Cardiac septum (tissue), 1 donor: ENCODE measurements at places on chromosomes 1 and 21.

DNA sequence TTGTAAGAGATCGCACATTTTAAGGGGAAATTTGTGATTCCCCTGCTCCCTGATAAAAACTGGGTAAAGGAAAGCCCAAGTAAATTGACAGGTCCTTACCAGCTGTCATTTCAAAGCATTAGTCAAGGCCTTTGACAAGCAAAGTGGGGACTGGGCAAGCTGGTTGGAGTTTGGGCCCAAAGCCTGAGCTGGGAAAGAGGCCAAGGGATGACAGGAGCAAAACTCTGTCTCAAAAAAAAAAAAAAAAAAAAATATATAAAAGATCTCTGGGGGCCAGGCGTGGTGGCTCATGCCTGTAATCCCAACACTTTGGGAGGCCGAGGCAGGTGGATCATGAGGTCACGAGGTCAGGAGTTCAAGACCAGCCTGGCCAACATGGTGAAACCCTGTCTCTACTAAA is 36.9 kb downstream of the SLC2A1 start:
- DNase-seq: no peak

GRCh38 chr1:38766125-38766524 is 93.4 kb downstream of the RRAGC start:
- DNase-seq: no peak

DNA sequence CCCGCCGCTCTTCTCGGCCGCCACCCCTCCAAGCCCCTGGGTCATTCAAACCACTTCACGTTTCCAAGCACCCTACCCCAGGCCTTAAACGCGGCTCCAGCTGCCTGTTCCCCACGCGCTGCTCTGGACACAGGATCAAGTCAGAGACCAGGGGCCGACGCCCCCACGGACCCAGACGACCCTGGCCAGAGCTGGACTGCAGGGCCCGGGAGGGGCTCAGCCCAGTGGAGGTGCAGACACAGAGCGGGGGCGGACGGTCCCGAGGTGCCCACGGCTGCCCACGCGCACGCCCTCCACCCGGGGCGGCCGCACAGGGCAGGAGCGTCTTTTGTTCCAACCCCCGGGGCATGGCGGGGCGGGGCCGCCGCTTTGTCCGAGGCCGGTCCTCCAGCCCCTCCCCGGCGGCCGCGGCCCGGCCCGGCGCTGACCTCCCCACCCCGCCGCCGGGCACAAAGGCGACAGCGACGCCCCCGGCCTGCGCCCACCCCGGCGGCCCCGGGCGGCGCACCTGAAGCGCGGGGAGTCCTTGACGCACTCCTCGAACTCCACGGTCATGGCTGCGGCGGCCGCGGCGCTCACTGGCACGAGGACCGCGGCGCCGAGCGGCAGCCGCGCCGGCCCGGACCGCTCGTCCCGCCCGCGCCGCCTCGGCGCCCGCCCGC is 338 bp downstream of the ACAP3 start:
- DNase-seq: no peak

DNA sequence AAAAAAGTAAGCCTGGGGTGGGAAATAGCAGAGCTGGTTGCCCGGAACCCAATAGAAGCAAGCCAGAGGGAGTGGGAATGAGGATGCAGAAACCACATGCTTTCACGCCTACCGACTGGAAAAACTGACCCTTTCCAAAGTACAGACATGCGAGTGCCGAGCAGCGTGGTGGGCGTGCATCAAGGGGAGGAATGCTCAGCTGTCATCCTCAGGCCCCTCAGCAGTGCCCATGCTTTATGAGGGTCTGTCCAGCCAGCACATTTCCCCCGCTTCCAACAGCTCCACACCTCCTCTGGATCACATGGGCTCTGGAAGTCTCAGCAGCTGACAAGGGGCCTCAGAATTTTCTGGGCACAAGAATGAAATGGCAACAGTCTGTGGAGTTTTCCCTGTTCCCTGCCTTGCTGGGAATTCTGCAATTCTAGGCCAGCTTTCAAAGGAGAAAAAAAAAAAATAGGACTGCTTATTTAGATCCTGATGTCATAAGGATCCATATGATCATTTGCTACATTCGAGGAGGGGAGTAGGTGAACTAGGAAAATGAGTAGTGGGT is 19.1 kb upstream of the IKBKE start:
- no peak for DNase-seq

GRCh38 chr1:12067900-12068821 is 5.1 kb downstream of the TNFRSF8 start:
- no peak for DNase-seq

GRCh38 chr1:7207875-7208646 is 422.8 kb downstream of the CAMTA1 start:
- DNase-seq: no peak

- DNase-seq: no peak
Observed at GRCh38 chr1:84715342-84716019, 25.2 kb upstream of the SSX2IP start.

DNA sequence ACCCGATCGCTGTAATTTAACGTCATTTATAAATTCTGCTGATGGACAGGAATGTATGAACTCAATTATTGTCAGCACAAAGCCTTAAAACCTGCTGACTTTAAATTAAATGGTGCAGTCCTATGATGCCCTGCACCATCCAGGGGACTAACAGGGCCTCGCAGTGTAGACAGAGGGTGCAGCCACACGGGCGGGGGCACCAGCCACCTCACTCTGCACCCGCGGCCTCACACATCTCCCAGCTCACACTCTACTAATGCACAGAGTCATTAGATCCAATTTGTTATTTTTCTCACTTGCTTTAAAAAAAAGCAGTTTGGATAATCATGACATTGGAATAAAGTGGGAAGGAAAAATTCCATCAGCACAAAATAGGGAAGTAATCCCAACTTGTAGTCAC is 49.7 kb downstream of the PROX1 start:
- peak; percentile 69 for DNase-seq

DNA sequence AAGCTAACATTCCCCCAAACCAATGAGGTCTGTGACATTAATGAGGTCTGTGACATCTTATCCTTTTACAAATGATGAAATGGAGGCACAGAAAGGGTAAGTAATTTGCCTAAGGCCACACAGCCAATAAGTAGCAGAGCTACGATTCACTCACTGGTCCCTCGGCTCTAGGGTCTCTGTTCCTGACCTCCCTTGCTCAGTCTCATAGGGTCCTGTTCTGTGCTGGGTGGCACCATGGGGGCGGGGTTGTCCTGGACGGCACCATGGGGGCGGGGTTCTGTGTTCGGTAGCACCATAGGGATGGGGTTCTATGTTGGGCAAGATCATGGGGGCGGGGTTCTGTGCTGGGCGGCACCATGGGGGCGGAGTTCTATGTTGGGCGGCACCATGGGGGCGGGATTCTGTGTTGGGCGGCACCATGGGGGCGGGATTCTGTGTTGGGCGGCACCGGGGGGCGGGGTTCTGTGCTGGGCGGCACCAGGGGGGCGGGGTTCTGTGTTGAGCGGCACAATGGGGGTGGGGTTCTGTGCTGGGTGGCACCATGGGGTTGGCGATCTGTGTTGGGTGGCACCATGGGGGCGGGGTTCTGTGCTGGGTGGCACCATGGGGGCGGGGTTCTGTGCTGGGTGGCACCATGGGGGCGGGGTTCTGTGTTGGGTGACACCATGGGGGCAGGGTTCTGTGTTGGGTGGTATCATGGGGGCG is 55.6 kb downstream of the CLSTN1 start:
- no peak for DNase-seq

GRCh38 chr1:155671750-155672149 is 16.8 kb downstream of the YY1AP1 start:
- no peak for DNase-seq

DNA sequence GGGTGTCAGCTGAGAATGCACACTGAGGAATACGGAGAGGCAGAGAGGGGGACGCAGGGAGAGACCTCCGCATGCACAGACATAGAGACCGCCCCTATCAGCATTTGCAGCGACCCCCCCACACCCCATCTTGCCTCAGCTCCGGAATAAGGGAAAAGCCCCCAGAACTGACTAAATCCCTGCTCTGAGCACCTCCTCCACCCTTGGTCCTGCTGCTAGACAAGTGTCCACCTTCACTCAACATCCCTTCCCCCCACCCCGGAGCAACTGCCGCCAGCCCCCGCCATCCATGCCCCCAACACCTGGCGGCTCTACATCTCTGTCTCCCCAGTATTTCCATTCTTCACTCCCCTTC is 769 bp downstream of the SV2A start:
- no peak for DNase-seq

GRCh38 chr21:27722095-27722494 is 755.2 kb upstream of the ADAMTS5 start:
- DNase-seq: no peak

DNA sequence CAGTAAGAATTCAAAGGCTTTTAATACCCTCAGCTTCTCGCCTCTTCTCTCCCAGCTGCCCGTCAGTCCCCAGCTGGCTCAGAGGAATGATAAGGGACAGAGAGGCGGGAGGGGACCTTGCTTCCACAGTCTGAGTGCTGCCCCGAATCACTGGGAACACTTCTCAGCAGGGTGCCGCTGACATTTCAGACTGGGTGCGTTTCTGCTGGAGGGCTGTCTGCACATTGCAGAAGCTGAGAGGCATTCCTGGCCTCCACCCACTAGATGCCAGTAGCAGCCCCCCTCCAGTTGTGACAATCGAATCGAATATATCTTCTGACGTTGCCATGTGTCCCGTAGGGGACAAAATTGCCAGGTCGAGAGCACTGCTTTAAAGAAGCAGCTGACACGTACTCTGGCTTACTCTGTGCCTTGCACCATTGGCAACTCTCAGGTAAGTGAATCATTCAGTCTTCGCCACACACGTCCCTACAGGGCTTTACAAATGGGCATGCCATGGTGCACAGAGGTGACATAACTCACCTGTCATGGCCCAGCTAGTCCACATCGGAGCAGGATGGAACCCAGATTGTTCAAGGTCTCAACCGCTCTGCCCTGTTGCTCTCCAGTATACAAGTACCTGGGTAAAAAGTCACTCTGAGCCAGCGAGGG is 23.9 kb downstream of the CTNNBIP1 start:
- DNase-seq: no peak

- no peak for DNase-seq
Observed at GRCh38 chr1:178364782-178365181, 132.0 kb downstream of the CLEC20A start.

DNA sequence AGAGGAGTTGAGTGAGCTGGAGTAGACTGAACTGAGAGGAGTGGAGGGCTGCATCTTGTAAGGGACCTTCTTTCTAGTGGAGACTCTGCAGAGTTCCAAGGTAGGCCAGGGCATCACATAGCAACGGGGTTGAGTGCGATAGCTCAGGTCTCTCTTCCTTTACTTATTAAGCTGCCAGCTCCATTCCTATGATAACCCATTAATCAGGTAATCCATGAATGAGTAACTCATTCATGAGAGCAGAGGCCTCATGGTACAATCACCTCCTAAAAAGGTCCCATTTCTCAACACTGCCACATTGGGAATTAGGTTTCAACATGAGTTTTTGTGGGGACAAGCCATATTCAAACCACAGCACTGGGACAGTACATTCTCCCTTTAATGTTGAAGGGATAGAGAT is 21.3 kb downstream of the VN1R5 start:
- no peak for DNase-seq

GRCh38 chr1:23660671-23661070 is 30.9 kb upstream of the RPL11 start:
- no peak for DNase-seq

- no peak for DNase-seq
Observed at GRCh38 chr1:10816743-10817369, 20.4 kb upstream of the CASZ1 start.

- no peak for DNase-seq
Observed at GRCh38 chr1:81308191-81308590, 492.5 kb upstream of the ADGRL2 start.

DNA sequence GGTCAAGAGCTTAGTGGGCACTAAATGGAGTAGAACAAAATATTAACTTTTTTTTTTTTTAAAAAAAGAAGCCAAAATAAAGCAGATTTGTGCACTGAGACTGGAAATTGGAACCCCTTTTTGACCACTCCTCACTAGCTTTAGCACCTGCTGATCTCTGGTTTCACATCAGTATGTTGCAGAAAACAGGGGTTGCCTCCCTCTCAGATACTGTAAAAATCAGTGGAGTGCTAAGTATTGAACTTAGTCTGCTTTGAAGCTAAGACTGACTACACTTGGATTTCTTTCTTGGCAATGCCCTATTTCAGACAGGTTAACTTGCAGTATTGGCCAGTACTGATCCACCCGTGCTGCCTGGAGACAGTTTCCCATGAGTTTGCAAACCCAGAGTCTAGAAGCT is 2.7 kb upstream of the KIAA0040 start:
- DNase-seq: no peak
